ENCODE measurements at places on chromosomes 11 and 22.

DNA sequence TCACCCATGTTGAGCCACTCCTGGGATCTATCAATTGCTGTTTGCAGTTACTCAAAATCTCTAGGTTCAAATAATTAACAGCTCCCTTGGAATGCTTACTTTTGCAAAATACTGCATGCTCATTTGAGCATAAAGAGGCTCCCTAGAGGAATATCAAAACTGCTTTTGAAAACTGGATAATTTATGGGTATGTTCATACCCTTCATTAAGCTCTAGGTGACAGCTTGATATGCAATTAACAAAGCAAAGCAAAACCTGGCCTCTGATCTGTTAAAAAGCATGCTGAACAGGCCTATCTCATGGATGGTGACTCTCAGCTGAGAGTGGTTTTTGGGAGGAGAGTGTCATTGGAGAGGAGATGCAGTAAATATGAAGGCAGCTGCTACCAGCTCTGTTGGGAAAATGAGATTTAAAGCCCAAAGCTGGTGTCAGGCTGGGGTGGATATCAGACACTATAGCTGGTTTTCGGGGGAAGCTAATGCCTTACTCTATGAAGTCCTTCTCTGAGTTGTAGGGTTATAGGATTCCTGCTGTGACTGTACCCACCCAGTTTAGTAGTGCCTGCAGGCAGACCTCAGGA, 110.9 kb downstream of the RASSF10 start:
- no peak for DNase-seq

GRCh38 chr22:50060441-50061140, 2.5 kb upstream of the TTLL8 start:
- DNase-seq = no peak

- no peak for DNase-seq
Observed at GRCh38 chr11:129726179-129726578, 89.5 kb upstream of the TMEM45B start.

DNA sequence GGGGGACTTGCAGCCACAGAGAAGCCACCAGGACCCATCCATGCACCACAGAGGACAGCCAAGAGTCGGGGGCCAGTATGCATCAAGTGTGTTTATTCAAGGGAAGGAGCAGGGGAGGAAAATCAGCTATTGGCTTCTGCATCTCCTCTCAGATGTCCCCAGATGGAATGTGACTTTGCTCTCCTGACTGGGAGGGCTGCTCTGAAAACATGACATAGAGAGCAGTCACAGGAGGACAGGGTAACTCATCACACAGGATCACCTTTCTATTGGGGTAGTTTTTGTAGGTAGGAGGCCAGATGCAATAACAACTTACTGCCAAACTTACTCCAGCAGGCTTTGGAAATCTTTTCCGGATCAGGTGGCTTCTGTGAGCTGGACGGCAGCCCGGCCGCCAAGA, 121.0 kb upstream of the OPCML start:
- no peak for DNase-seq

DNA sequence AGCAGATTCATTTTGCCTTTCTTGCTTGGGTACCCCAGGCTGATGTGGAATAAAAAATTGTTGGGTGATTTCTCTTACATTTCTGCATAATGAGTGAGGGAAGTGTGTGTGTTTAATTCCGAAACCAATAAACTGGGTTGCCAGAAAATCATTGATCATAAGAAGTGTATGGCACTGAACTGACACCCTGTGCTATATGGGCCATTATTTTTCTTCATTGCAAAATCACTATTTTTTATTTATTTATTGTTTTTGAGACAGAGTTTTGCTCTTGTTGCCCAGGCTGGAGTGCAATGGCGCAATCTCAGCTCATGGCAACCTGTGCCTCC, 14.6 kb upstream of the HIKESHI start:
- no peak for DNase-seq

- no peak for DNase-seq
Observed at GRCh38 chr11:46588915-46589314, 4.9 kb downstream of the AMBRA1 start.

DNA sequence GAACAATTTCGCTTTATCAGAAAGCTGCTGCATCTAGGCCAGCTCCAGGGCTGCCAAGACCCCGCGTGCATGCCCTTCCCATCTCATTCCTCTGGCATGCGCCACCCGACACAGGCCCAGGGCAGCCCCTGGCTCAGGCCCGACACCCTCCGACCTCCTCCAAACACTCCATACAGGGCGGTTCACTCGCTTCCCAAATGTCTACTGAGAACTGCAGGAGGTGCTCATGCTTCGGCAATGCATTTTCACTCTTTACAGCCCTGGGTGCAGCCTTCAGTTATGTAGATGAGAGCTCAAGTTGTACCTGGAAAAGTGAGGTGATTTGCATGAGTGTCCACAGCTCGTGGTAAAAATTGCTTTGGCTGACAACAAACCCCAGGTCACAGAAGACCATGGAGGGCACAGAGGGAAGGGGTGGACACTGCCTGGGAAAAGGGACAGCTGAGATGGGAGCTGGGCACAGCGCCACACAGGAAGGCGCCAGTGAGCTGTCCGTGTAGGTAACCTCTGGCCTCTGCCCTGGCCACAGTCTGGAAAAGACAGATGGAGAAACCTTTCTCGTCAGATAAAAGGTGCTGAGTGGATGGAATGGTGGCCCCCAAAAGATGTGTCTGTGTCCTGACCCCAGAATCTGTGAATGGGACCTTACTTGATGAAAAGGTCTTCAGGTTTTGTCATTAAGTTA, 1351.9 kb downstream of the BRD1 start:
- DNase-seq = no peak

DNA sequence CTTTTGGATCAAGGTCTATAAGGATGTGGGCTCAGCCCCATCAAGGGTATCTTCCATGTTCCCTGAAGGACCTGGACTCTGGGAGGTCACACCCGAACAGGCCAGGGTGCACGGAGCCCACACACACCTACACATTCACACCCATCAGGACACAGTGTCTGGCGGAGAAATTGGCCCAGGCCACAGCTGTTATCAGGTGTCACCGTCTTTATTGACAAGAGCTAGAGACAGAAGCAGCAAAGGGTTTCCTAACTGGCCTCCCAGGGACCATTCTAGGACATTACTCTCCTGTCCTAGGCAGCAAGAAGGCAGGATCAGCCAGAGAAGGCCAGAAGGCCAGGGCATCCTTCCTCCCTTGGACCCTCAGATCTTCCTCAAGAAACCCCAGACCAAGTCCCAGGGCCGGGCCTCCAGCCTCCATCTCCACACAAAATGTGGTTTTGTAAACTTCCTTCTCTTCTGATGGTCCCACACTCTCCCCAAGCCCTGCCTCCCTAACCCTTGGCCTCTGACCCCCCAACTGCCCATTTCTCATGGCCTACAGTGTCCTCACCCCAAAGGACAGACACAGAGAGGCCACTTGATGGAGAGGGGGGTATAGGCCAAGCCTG, 8.1 kb downstream of the SSTR3 start:
- DNase-seq = no peak

- no peak for DNase-seq
Observed at GRCh38 chr11:56624661-56625110, 10.0 kb upstream of the OR5M1 start.

GRCh38 chr11:95453616-95454171, 222.7 kb upstream of the SESN3 start:
- no peak for DNase-seq

DNA sequence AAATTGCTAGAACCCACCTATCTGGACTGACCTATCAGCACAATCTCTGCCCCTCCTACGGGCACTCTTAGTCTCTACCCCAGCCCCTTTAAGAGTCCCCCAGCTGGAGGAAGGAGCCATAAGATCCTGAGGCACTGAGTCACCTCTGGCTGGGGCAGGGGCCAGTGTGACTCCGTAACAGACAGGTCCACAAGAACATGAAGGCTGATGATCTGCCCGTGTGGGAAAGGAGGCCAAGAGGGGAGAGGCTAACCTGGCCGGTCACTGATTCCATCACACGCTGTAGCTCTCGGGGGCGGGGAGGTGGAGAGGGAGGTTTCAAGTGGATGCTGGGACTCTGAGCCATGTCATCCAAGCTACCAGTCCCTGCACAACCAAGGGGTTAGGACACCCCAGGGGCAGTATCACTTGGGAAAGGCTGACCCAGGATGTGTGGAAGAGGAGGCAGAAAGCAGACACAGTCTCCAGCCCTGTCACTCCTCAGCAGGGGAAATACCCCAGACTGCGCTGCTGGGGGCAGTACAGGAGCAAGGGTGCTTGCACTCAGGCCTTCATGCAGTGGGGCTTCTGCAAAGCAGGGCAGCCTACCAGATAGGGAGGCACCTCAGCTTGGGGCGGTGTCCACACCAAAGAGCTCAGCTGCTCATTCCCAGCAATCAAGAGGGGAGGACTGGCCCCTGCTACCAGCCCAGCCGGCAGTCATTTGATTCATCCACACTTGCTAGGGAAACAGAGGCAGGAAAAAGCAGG, 22.3 kb downstream of the ARHGAP1 start:
- DNase-seq = no peak

GRCh38 chr22:49097966-49098365, 729.7 kb downstream of the BRD1 start:
- DNase-seq = no peak

GRCh38 chr11:82523141-82523540, 210.5 kb downstream of the FAM181B start:
- DNase-seq = no peak

DNA sequence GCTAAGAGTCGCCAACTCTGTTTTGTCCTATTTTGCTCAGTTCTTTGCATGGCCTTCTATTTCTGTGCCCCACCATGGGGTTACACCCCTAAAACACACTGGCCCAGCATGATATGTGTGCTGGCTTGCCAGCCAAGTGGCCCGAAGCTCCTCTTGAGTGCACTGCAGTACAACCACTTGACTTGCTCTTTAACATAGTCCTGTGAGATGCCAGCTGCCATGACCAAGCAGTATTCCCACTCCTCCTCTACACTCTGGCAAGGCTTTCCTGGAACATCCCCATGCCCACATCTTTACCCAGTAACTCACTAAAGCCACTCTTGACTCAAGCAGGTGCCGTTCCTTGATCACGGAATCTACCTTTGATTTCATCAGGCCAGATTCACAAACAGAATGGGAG, 102.9 kb upstream of the GAL start:
- no peak for DNase-seq

- DNase-seq = no peak
Observed at GRCh38 chr11:106369224-106369623, 291.8 kb downstream of the AASDHPPT start.

GRCh38 chr11:134785059-134785458, 373.0 kb upstream of the B3GAT1 start:
- no peak for DNase-seq

- DNase-seq = no peak
Observed at GRCh38 chr22:35928285-35928798, 100.3 kb downstream of the RBFOX2 start.

DNA sequence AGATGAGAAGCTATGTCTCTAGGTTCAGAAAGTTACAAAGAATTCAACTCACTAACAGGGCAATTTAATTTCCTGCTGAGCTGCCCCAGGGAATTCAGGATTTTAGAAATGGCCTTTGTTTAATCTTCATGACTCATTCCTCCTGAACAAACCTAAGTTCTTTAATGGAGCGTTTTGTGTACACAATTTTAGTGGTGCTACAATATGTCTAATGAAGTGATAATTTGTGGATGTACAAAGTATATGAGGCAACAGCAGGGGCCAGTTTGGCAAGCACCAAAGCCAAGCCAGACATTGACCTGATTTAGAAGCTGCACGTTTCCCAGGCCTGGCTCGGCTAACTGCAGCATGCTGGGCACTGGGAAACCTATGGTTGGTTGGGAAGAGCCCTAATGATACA, 34.4 kb upstream of the HEPHL1 start:
- no peak for DNase-seq

DNA sequence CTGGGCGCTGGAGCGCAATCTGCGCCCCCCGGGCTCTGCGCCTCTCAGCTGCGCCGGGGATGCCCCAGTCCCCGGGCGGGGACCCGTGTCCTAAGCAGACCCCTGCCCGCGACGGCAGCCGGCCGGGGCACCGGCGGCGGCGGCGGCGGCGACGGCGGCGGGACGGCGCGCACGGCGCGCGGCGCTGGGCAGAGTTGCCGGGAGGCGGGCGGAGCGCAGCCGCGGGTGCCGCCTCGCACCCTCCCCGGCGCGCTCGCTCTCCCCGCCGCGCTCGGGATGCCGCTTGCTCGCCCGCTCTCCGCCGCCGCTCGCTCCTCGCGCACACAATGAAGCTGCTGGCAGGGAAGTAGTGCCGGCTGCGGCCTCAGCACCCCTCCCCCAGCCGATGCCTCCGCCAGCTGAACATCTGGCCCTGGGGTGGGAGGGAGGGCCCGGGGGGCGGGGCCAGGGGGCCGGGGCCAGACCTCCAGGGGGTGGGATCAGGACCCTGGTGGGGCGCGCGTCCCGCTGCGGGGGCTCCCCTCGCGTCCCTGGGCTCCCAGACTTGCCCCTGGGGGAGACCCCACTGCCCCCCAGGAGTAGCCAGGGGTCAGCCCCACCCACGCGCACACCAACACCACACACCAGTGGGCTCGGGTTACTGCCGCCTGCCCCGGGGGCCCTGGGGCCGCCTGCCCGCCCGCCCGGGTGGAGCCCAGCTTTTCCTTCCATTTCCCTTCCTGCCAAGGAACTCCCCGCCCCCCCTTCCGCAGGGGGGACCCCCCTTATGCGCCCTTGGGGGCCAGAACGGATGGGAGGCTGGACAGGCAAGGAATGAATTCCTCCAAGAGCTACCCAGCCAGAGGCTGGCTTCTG, at the start of gene RCOR2:
Gene RCOR2 (minus strand): TSS at position 328 of the 855 bp plus-strand sequence. CDS start 708 bp downstream, outside the sequence.
- DNase-seq = peak; percentile 37

- DNase-seq = no peak
Observed at GRCh38 chr11:66787934-66788758, 55.1 kb upstream of the RCE1 start.

DNA sequence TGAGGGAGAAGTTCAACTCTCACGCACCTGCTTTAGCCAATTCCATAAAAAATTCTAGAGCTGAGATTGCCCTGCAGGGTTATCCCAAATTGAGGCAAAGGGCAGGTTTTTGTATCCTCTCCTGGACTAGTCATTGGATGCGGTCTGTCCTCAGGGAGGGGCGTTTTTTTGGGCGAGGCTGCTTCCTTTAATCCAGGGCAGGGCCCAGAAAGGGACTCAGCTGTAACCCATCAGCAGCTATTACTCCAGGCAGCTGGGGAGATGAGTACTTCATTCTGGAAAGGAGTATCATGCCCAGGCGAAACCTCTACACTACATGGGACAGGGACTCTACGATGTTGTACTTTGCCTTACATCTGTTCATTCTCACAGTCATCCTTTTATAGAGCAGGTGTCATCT, 103.3 kb downstream of the SCN3B start:
- no peak for DNase-seq

- DNase-seq = no peak
Observed at GRCh38 chr11:65058419-65059054, at the start of gene NAALADL1. Gene NAALADL1 (minus strand): TSS chr11:65058553. CDS start chr11:65058521, 32 bp downstream.

GRCh38 chr11:113382121-113382520, 5.5 kb upstream of the ANKK1 start:
- DNase-seq = no peak

GRCh38 chr11:39209981-39210380, 2249.5 kb downstream of the LRRC4C start:
- no peak for DNase-seq

GRCh38 chr11:1643146-1643690, 13.6 kb downstream of the KRTAP5-5 start:
- DNase-seq = no peak

- DNase-seq = no peak
Observed at GRCh38 chr11:20658135-20658534, 11.3 kb upstream of the NELL1 start.

Data from T follicular helper cell (primary cell).